ENCODE measurements at places on chromosomes 6 and 20.

DNA sequence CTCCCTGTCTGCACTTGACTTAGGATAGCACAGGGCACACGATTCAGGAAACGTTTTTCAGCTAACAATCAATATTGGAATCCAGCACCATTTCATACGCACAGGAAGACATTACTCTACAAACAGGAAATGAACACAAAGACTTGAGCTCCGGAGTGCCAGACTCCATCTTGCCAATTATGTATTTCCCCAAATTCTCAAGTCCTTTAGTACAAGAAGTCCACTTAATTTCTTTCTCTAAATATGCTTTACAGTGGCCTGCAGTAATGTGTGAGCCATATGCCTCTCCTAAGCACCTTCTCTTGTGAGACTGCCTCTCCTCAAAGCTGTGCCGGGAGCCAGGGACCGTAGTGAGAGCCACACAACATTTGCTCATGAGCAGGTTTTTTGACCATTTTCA, 168.2 kb downstream of the THBS2 start:
- no peak for DNase-seq

- no peak for DNase-seq
Measured at GRCh38 chr6:55286824-55287223, 40.4 kb upstream of the GFRAL start.

- no peak for DNase-seq
Measured at GRCh38 chr6:16925461-16925860, 164.2 kb upstream of the ATXN1 start.

- DNase-seq = peak; percentile 47
Measured at GRCh38 chr6:43076464-43077332, 584 bp downstream of the PTK7 start.

- no peak for DNase-seq
Measured at GRCh38 chr20:37749218-37749617, 55.4 kb downstream of the CTNNBL1 start.

DNA sequence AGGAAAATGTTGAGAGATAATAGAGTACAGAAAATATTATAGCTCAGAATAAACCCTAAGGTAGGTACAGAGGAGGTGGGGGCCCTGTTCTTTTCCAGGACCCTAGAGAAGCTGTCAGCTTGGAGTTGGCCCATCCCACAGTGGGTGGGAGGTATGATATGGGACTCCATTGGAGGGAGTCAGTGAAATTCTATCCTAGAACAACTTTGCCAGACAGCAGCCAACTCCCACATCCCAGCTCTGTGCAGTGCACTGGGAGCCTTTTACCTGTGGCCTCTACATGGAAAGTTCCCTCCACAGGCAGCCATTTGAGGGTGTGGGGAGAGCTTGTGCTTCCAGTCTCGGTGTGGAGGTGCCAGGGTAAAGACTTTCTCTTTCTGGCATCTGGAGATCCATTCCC, 36.8 kb upstream of the CLIC5 start:
- DNase-seq = no peak

GRCh38 chr20:676315-676937, 824 bp upstream of the SCRT2 start:
- DNase-seq = no peak

- DNase-seq = no peak
Measured at GRCh38 chr6:3878048-3878666, 29.0 kb downstream of the FAM50B start.

GRCh38 chr6:116695401-116695800, 14.4 kb downstream of the KPNA5 start:
- DNase-seq = no peak

GRCh38 chr20:47785854-47786764, 828 bp upstream of the SULF2 start:
- DNase-seq = peak; percentile 85

GRCh38 chr6:6152060-6152459, 145.3 kb upstream of the NRN1 start:
- DNase-seq = no peak

- no peak for DNase-seq
Measured at GRCh38 chr6:135325624-135326424, 144.7 kb downstream of the MYB start.

GRCh38 chr6:31546339-31546957, at the start of gene ATP6V1G2:
ATP6V1G2 (minus strand) TSS chr6:31546608; CDS start chr6:31546559, 49 bp downstream.
- peak; percentile 91 for DNase-seq

GRCh38 chr6:129860908-129861665, at the start of gene TMEM244:
TMEM244 (minus strand) TSS chr6:129861315; CDS start chr6:129861188, 127 bp downstream.
- DNase-seq = no peak

Data from uterus (tissue), 4 donors.